ENCODE measurements at places on chromosomes 6 and 20. TPM values are rescaled to one million over a fixed set of nuclear protein-coding genes. Genes with fewer than 3 reads are reported as not detected.

GRCh38 chr6:157517601-157518359 lies 136.8 kb downstream of the ZDHHC14 start:
- no peaks in the 10 kb centered on the region for H3K36me3 ChIP-seq
- no peak overlapping the region for H3K27ac ChIP-seq
- H3K4me3 ChIP-seq = no peak overlapping the region
- H3K27me3 ChIP-seq = no peaks in the 10 kb centered on the region

Gene NOTCH4
- total RNA-seq = 18.2 TPM

- no peaks in the 10 kb centered on the region for H3K27me3 ChIP-seq
- H3K4me3 ChIP-seq = no peak overlapping the region
- no peaks in the 10 kb centered on the region for H3K36me3 ChIP-seq
- H3K27ac ChIP-seq = no peak overlapping the region
- H3K4me1 ChIP-seq = peaks cover 5% of the 10 kb centered on the region
- no peak for DNase-seq
Observed at GRCh38 chr6:16316741-16317251, 78.4 kb downstream of the GMPR start.

Gene RCAN2
- 12.3 TPM for total RNA-seq

- no peaks in the 10 kb centered on the region for H3K36me3 ChIP-seq
- H3K27me3 ChIP-seq = no peaks in the 10 kb centered on the region
- H3K27ac ChIP-seq = no peak overlapping the region
- DNase-seq = no peak
- no peaks in the 10 kb centered on the region for H3K4me1 ChIP-seq
Observed at GRCh38 chr6:136769759-136770158, 22.5 kb downstream of the MAP3K5 start.

Gene TENT5A
- total RNA-seq = 11.9 TPM

Gene TCP11
- 0.87 TPM for total RNA-seq

Gene AVP
- total RNA-seq = 3.1 TPM

- peak overlapping the region; percentile 33 for H3K27ac ChIP-seq
- no peaks in the 10 kb centered on the region for H3K27me3 ChIP-seq
- no peak overlapping the region for H3K4me3 ChIP-seq
- no peaks in the 10 kb centered on the region for H3K4me1 ChIP-seq
Observed at GRCh38 chr6:157614026-157614568, 208.9 kb upstream of the SNX9 start.

Gene PNLDC1
- total RNA-seq = not detected

Gene SUMO4
- total RNA-seq = 2.4 TPM
